ENCODE measurements at places on chromosomes 2 and 18.

- DNase-seq, result no peak
These were observed 7.4 kb upstream of the TEX261 start for GRCh38 chr2:71001981-71002570.

DNA sequence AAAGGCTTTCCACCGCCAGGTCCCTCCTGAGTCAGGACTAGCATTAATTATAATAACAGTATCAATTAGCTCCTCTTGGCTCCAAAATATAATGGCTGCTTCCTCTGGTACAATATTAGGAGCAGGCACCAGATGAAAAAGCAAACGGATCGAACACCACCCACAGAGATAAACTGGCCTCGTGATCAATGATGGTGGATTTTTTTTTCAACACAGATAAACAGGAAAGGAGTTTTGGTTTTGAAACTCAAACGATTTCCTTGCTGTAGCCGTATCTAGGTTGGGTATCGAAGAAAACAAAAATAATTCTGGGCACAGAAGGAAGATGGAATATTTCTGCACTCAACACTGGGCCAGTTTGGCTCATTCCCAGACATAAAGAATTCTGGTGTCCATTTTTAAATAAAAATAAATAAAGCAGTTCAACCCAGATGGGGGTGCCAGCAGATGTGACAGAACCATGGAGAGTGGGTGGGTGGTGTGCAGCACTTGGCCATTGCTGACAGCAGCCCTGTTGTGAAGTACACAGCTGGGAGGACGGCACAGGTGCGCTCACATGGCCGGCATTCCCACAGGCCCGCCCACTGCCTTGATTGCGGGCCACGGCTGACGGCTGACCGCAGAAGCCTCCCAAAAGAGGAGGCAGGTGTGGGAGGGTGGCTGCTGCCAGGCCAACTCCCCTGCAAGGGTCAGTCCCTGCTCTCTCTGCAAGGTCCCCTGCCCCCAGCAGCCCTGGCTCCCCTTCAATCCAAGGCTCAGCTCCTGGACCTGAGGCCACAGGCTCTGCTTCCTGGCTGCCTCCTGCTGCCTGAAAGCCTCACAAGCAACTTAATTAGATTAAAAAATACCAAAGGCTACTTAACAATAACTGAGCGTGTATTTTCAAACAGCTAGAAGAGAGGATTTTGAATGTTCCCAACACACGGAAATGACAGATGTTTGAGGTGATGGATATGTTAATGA is 351.9 kb upstream of the ID2 start:
- no peak for DNase-seq

GRCh38 chr18:43001821-43002220 is 113.7 kb downstream of the RIT2 start:
- no peak for DNase-seq

DNA sequence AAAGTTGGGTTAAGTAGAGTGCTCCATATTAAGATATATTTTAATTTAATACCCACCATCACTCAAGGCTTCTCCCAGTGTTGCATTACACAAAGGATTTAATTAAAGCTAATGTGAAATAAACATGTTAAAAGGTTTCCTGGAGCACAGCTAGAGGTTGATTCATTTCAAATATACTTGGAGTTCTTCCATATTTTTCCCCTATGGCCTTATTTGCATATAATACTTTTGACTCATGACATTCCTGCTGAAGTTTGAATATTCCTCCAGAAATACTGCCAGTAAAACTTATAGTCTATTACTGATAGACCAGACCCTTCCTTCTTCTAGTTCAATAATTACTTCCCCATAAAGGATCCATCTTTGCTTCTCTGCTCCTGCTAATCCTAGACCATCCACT is 227.5 kb downstream of the GULP1 start:
- DNase-seq, result no peak

GRCh38 chr2:233021771-233022170 is 8.7 kb upstream of the NGEF start:
- no peak for DNase-seq

DNA sequence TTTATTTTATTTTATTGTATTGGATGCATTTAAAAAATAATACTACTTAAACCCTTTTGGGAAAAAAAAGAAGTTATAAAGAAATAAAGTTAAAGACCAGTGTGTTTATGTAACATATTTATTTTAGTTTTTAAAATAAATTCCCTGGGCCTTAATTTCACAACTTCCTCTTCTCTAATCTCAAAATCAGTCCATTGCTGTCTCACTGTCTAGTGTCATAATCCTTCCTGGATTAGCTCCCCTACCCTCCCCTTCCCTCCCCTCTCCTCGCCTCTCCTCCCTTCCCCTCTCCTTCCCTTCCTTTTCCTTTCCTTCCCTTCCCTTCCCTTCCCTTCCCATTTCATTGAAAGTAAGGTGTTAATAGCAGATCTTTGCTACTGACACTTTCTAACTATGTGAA is 40.3 kb upstream of the ZEB2 start:
- DNase-seq, result no peak

DNA sequence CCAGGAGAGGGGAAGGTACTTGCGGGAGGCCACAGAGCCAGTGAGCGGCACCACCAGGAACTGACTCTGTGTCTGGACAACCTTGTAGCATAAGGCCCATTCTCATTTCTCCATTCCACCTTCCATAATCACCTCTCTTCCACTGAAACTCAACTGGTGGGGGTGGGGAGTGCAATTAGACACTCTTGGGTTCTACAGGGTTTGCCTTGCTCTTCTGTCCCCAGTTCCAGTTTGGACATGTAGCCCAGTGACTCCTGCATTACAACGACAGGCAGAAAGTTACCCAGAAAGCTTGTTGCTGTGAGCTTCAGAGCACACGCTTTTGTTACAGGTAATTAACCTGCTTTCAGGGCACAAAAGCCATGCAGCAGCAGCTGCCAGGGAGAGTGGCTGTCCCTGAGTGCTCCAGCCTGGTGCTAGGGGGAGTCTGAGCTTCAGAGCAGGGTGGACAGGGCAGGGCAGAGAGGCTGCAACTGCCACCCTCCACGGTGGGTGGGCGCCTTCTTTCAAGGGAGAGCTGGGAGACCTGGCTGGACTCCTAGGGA is 65.2 kb downstream of the COPS8 start:
- DNase-seq, result no peak

- peak; percentile 23 for DNase-seq
These were observed 659 bp downstream of the FAM210A start for GRCh38 chr18:13725566-13726231.

DNA sequence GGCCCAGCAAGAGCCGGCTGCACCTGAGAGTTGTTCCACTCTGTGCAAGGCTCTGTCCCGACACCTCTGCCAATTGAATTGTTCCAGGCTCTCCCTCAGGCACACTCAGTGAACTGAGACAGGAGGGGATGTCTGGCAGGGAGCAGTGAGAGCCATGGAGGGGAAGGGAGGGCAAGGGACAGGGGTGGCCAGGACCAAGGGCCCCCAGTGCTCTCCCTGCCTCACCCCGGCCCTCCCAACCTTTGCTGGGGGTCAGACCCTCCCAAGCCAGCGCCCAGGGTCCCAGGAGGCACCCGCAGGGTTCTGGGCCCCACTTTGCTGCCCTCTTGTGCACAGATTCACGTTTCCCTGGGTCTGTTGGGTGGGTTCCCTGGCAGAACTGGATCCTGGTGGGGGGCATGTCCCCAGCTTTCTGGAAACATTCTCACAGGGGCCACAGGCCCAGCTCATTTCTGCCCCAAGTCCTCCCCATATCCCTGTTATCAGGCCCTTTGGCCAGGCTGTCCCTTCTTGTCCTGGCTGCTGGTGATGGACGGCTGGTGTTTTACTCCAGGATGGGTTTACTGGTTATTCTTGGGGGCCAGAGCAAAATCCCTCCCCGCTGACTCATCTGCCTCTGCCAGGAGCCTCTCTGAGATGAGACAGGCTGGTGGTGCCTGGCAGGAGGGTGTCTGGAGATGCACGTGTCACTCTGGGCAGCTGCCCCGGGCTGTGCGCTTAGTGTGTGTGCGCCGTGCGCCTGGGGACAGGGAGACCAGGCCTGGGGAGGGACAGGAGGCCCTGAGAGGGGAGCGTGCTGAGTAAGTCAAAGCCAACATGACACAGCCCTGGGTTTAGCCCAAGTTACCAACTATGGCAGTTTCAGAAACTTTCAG is 136.5 kb upstream of the CTDP1 start:
- DNase-seq, result no peak

DNA sequence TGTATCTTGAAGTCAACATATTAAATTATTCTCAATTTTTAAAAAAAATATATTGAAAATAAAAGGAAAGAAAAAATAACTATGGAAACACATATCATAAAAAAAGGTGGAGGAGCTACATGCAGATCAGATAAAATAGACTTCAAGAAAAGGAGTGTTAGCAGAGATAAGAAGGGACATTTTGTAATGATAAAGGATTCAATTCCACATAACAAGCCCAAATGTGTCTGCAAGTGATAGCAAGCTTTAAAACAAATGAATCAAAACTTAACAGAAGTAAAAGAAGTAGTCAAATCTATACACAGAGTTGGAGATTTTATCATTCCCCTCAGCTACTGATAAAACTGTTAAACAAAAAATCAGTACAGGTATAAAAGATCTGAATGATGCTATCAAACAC is 74.9 kb downstream of the TTC32 start:
- DNase-seq, result no peak

- DNase-seq, result no peak
These were observed 14.6 kb downstream of the RAMP1 start for GRCh38 chr2:237873897-237874551.

- DNase-seq, result no peak
These were observed 36.5 kb downstream of the LPIN2 start for GRCh38 chr18:2976218-2977132.

GRCh38 chr2:99112617-99113016 is 28.9 kb upstream of the C2orf15 start:
- DNase-seq, result no peak

GRCh38 chr2:60873381-60873780 is 8.0 kb upstream of the REL start:
- DNase-seq, result no peak

- no peak for DNase-seq
These were observed 255.8 kb downstream of the MTX2 start for GRCh38 chr2:176525086-176525485.

DNA sequence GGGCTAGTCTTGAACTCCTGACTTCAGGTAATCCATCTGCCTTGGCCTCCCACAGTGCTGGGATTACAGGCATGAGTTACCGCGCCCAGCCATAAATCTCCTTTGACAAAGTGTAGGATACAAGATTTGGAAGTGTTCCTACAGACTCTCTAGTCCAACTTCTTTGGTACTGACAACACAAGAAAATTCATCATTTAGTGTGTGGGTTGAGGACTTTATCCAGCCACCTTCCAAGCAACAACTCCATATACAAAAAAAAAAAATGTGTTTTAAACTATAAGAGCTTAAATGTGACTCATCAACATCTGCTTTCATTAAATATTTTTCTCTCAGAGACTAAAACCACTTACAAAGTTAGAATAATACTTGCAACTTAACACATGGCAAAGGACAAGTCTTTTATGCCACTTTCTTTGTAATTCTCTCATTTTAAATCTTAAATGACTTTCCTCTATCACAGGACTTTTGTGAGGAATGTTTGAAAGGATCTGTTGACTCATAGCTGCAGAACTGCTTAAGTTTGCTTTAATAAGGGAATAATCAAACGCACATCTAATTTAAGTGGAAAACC is 46.2 kb upstream of the ITGAV start:
- DNase-seq, result no peak
